ENCODE measurements at places on chromosomes 2 and 18.

- DNase-seq, result no peak
These were observed 208.4 kb downstream of the HDAC4 start for GRCh38 chr2:239192456-239192855.

DNA sequence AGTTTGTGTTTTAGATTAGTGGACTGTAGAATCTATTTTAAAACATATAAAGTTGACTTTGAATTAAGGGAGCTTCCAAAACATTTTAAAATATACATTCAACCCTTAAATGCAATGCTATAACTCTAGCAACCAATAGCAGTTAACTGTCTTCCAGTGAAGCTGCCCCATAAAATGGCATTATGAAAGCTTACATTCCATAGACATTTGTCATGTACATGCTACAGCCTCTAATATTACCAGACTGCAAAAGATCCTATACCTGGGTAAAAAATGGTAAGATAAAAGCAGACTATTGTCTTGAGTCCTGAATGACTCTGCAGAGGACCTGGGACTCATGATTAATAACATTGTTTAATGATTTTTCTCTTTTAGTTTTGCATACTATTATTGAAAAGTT, 489.4 kb downstream of the LRP1B start:
- no peak for DNase-seq

DNA sequence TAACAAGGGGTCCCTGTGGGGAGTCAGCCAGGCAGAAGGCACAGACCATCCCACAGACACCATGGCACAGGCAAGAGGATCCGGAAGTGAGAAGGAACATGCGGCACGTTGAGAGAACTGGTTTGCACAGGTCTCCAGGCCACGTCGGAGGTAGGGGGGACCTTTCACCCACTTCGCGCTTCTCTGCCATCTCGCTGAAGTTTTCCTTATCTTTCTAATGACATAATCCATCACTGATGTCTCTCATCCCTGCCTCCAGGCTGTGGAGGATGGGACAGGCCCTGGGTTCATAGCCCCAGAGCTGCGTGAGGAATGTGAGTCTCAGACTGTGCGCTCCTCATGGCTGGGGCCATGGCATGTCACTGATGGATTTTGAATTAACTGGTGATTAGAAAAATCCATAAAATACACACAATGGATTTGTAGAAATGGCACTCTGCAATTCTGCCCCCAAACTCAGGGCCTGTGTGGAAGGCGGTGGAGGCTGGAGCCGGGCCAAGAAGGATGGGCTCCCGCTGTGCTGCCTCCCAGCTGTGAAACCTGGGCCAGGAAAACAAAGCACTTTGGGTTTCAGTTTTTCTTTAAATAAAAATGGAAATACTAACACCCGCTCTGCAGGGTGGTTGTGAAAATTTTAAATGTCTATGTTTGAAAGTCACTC, 113.3 kb upstream of the ALKAL2 start:
- no peak for DNase-seq

DNA sequence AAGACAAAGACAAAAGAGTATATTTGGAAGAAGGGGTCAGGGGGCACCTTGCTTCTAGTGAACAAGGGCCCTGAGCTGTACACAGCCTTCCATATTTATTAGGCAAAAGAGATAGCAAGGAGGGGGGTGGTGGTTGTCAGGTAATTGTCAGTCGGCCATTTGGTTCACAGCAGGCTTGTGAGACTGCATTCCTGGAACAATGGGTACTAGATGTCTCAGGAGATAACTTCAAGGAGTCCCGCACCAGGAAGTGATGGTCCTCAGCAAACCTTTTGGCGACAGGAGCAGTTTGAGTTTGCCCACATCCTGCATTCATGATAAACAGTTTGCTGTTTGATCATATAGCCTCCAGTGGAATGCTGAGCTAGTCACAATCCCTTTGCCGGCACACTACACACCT, 376.4 kb upstream of the RAB12 start:
- no peak for DNase-seq

GRCh38 chr2:205407984-205408383, 274.3 kb upstream of the NRP2 start:
- DNase-seq, result no peak

- DNase-seq, result peak; percentile 38
These were observed 42.7 kb upstream of the POLE4 start for GRCh38 chr2:74915743-74916142.

- DNase-seq, result no peak
These were observed 180.8 kb downstream of the SLC8A1 start for GRCh38 chr2:40271094-40271493.

GRCh38 chr18:22318745-22319407, 98.8 kb downstream of the CTAGE1 start:
- DNase-seq, result no peak

GRCh38 chr2:104982111-104982510, 55.8 kb upstream of the MRPS9 start:
- no peak for DNase-seq

DNA sequence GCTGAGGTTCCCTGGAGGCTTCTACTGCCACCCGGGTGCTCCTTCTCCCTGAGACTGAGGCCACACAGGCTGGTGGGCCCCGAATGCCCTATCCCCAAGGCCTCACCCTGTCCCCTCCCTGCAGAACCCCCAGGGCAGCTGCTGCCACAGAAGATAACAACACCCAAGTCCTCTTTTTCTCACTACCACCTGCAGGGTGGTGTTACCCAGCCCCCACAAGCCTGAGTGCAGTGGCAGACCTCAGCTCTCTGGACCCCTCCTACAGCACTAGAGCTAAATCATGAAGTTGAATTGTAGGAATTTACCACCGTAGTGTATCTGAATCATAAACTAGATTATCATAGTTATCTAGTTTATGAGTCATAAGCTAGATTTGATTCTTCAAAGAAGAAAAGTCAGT, 7.3 kb upstream of the CENPA start:
- DNase-seq, result no peak

DNA sequence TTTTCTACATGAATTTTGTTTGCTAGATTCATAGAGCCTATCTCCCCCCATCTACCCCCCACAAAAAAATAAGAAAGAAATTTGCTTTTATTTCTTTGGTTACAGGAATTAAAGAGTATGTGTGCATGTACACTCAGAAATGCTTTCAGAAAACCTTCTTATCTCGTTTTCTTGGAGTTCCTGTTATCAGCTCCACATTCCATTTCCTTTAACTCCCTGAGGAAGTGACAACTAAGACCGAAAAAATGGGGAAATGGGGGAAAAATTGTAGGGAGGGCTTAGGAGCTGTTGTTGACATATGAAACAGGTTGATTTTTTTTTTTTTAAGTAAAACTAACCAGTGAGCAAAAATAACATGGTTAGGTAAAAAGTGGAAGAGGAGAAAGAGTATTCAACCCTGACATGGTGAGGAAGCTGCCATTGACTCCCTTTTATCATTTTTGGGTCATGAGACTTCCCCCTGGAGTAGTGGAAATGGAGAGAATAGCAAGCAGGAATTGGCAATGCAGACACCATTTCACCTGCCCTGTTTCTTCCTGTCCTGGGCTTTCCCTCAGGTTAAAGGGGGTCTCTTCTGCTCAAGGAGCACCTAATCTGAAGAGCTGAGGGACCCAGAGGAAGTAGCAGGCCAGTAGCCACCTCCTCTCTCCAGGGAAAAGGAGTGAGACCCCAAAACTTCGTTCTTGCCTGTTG, 93.5 kb downstream of the OSBPL6 start:
- DNase-seq, result no peak

GRCh38 chr2:65658266-65658665, 225.9 kb upstream of the SPRED2 start:
- no peak for DNase-seq

GRCh38 chr2:115389024-115389423, 946.6 kb downstream of the DPP10 start:
- no peak for DNase-seq

GRCh38 chr2:210162466-210163124, 8.6 kb downstream of the KANSL1L start:
- DNase-seq, result no peak

GRCh38 chr2:235950473-235950809, 217.7 kb downstream of the GBX2 start:
- DNase-seq, result no peak

GRCh38 chr2:137797641-137798040, 166.6 kb upstream of the HNMT start:
- no peak for DNase-seq

GRCh38 chr2:55743583-55743982, 49.9 kb upstream of the PNPT1 start:
- no peak for DNase-seq

- peak; percentile 87 for DNase-seq
These were observed 27.1 kb downstream of the NABP1 start for GRCh38 chr2:191705084-191705483.

DNA sequence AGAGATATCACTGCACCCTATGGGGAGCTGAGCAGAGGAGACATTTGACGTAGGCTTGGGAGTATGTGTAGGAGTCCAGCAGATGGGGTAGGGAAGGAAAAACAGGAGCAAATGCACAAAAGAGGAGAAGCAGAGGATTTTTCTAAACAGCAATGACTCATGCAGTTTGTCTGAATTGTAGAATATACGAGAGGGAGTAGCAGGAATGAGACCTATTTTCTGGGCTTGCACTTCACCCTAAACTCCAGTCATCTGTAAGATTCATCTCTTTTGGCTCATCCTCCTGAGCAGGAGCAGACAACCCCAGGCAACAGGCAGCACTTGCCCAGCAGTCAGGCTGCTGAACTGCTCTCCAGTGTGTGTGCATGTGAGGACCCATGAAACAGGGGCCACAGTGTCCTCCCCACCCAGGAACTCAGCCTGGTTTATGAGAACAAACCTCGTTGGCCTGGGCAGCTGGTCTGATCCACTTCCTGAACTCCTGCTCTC, 100.2 kb upstream of the CDC42EP3 start:
- DNase-seq, result no peak

DNA sequence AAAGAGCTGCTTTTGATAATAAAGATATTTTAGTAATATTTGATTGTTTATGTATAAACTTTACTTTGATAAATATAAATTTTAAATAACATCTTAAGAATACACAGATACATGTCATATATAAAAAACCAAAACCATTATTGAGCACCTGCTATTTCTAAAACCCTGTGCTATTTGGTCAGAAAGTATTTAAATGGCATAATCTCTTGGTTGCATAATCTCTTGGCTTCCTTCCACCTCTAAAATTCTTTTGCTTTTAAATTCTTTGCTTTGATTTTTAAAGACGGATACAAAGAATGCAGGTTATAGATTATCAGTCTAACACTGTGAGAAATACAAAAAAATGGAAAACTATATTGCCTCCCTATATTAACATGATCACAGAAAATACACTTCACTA, 36.9 kb downstream of the ACMSD start:
- no peak for DNase-seq

DNA sequence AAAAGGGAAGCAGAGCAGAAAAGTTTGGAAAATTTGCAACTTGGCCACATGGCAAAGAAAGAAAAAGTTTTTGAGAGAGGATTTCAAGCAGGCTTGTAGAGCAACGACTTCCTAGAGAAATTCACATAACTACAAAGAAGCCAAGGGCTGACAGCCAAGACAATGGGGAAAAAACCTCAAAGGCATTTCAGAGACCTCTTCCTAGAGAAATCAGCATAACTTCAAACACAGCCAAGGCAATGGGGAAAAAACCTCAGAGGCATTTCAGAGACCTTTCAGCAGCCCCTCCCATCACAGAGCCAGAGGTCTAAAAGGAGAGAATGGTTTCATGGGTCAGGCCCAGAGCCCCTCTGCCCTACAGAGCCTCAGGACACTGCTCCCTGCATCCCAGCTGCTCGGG, 7.2 kb downstream of the ADI1 start:
- DNase-seq, result no peak

DNA sequence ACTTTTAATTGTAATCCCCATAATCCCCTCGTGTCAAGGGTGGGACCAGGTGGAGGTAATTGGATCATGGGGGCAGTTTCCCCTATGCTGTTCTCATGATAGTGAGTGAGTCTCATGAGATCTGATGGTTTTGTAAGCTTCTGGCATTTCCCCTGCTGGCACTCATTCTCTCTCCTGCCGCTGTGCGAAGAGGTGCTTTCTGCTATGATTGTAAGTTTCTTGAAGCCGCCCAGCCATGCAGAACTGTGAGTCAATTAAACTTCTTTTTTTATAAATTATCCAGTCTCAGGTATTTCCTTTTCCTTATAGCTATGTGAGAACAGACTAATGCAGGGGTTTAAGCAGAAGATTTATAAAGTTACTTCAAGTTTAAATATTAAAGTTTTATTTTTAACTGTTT, 655.2 kb downstream of the EPHA4 start:
- no peak for DNase-seq

DNA sequence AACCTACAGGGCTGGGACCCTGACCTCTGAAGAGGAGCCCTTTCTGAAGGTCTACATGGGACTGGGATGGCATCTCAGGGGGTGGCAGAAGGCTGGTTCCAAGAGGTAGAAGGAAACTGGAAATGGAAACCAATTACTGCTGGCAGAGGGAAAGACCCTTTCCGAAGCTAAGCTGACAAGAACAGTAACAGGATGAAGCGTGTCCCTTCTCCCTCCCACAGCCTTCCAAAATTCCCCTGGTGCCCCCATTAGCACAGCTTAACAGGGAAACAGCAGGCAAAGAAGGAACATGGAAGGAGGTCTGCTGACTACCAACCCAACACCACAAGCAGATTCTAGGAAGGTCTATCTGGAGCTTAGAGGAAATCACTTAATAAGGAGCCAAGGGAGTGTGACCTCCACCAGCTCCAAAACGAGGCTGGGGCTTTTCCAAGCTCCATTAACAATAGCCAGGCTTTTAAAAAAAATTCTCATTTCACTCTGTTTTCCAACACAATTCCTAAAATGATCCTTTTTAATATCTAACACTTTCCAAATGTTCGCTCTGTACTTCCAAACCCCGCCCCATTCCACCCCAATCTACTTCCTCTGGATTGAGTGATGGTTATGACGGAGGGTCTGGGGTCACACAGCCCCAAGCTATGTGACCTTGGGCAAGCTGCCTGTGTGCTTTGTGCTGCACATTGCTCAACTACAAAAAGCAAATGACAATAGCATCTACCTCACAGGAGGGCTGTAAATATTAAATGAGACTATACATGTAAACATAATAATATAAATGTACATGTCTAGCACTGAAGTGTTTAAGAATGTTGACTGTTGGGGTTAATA, 55.2 kb downstream of the STK39 start:
- DNase-seq, result no peak

GRCh38 chr2:203002054-203002821, 12.4 kb upstream of the NBEAL1 start:
- no peak for DNase-seq

DNA sequence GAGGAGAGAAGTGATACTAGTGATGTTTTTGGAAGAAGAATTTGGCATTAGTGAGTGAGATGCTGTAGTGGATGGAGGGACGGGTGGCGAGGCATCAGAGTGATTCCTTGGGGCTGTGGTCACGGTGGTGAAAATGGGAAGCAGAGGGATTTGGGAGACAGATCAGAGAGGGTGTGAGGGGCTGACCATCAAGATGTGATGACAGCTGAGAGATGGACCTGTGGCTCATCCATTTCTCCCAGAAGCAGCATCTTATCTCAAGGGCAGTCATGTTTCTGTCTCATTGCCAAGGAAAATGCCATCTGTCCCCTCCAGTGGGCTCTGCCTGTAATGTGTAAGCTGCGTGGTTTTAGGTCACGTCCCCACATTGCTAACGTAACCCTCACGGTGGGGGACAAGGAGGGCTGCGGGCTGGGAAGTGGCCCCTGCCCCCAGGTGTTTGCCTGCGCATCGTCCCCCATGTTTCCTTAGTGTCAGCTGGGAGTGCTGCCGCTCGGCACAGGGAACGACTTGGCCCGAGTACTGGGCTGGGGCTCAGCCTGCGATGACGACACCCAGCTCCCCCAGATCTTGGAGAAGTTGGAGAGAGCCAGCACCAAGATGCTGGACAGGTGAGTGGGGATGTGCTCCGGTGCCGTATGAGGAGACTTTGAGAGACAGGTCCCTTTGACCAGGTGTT, 91.0 kb downstream of the DGKD start:
- no peak for DNase-seq

- DNase-seq, result no peak
These were observed 26.3 kb upstream of the EPG5 start for GRCh38 chr18:45993438-45993837.

Data from SK-MEL-5 (cell line).